ENCODE measurements at places on chromosomes 4 and X.

DNA sequence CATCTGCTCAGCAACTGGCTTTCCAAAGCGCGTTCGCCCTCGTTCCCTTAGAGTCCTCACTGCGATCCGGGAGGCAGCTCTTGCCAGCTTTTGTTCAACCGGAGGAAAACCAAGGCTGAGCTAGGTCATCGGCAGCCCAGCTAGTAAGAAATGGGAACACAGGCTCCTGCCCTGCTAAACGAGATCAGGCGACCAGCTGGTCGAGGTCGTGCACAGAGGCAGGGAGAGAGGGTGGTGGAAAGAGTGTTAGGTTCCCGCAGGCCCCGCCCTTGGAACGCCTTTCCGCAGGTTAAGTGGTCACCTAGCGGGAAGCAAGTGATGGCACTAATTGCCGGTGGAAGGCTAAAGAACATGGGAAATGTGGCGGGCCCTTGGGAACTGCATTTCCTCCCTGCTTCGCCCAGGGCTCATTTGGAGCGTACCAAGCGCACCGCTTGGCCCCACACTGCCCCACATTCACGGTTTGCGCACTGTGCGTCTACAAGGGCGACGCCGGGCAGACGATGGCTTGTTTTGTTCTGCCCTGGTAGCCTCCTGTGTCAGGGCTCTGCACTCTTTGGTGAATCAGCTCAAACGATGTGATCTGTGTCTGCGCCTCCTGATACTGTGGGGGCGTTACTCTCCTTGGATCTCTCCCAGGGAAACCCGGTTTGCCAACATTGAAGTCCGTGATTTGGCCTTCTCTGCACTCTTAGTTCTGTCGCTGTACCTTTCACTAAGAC, 7.2 kb upstream of the PRDM8 start:
- DNase-seq, result no peak

DNA sequence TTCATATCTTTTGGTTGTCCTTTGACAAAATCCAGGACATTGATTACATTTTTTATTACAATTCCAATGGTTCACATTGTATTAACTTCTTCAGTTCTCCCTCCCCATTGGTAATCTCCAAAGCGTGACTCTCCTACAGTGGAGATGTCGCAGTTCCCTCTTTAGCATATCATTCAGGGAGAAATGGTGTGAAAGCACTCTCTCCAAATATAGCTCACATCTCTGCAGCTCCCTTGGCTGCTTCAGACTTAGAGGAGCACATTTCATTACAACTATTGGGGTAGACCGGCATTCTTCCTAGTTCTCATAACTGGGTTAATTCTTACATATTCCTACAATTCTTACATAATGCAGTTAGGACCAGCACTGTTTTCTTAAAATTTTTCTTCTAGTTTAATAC, 25.3 kb downstream of the RNF150 start:
- DNase-seq, result no peak

GRCh38 chr4:60743654-60744053, 456.5 kb upstream of the ADGRL3 start:
- no peak for DNase-seq

DNA sequence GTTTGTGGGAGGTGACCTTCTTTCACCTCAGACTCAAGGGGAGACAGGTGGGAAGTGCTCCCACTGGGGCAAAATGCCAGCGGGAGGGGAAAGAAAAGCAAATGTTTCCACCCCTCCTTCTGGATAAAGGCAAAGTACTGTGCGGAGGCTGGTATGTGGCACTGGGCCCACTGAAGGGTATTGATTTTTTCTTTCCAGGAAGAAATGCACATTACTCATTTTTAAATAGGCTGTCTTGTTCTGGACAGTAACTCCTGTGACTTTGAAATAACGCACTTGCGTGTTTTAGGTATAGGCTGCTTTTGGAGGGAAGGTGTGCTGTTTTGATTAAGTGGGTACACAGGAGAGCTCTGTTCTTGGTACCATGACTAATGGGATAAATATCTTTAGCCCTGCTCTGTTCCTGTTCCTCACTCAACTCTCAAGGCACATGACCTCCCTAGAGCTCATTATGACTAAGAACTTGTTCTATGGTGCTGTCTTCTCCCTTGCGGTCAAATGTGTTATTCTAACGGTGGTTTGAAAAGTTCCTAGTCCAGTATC, 40.7 kb upstream of the MBTPS2 start:
- no peak for DNase-seq

- no peak for DNase-seq
These were observed 17.0 kb upstream of the LNX1 start for GRCh38 chr4:53608242-53608641.

- DNase-seq, result peak; percentile 64
These were observed 82.2 kb downstream of the MAML3 start for GRCh38 chr4:140071806-140072205.

- no peak for DNase-seq
These were observed 94.4 kb downstream of the ARHGAP10 start for GRCh38 chr4:147826288-147826646.

- DNase-seq, result no peak
These were observed 436.2 kb downstream of the TLL1 start for GRCh38 chr4:166309286-166309685.

DNA sequence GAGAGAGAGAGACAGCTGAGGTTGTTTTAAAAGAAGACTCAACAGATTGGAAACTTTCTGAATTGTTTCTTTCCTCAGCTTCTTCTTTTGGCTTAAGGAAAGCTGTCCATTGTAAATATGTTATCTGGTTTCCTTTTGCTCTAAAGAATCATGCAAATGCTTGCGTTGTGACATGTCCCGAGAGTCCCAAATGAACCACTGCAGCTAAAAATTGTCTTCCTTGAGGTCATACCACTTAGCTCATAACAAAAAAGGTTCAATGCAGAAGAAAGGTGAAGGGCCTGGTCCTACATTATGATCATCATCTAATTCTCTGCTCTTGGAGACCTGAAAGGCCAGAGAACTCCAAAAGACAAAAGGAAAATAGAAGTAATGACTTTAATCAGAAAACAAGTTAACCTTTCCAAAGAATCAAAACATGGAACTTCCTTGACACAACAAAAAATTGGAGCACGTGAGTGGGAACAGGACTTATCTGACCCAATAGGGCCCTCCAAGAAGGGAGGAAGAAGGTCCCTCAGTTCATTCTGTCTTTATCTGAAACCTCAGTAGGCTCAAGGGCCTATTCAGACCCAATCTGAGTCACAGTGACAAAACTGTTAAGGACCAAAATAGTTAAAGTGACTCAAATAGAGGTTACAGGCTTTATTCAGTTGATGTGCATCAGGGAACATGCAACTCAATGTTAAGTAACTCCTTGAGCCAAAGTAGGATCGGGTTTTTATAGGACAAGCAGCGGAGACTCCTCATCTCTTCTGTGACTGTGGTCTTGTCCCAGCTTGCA, 14.7 kb upstream of the VSIG1 start:
- no peak for DNase-seq

GRCh38 chr4:115219315-115219860, 106.0 kb upstream of the NDST4 start:
- no peak for DNase-seq

GRCh38 chrX:67568769-67569168, 24.9 kb downstream of the AR start:
- DNase-seq, result no peak

- DNase-seq, result no peak
These were observed 3.0 kb upstream of the ATP1B4 start for GRCh38 chrX:120358737-120359456.

DNA sequence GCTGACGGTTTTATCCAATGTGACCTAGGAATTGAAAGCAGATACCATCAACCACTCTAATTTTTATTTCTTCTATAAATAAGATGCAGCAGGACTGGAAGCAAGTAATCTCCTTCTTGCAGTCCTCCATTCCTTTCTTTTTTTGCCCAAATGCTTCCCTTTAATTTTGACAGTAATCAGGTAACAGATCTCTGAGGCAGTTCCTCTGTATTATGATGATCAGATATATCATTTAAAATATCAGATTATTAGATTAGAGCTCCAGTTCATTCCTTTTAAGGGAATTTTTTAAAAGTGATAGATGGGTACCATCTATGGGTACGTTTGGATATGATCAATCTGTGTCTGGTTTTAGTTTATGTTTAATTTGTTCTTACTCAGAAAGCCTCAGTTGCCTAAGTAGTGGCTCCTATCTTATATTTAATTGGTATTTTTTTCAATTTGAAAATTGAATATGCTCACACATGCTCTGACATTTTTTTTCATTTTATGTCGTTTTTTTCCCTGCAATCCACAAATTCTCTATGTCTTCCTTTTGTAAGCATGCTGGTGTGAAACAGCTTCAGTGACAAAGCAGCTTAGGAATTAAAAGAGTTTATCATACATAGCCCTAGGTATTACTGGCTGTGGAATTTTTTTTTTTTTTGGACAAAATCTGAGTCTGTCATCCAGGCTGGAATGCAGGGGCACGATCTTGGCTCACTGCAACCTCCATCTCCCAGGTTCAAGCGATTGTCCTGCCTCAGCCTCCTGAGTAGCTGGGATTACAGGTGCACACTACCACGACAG, 73.7 kb upstream of the ANK2 start:
- DNase-seq, result no peak

- DNase-seq, result no peak
These were observed 4.5 kb upstream of the PLCXD1 start for GRCh38 chrX:276581-277201.

GRCh38 chr4:86530183-86530582, 63.9 kb upstream of the PTPN13 start:
- no peak for DNase-seq

GRCh38 chrX:340121-340520, 21.5 kb upstream of the GTPBP6 start:
- DNase-seq, result no peak

GRCh38 chr4:102612210-102612609, 111.1 kb downstream of the NFKB1 start:
- DNase-seq, result no peak

GRCh38 chrX:75603833-75604232, 81.0 kb upstream of the ZDHHC15 start:
- DNase-seq, result peak; percentile 27

DNA sequence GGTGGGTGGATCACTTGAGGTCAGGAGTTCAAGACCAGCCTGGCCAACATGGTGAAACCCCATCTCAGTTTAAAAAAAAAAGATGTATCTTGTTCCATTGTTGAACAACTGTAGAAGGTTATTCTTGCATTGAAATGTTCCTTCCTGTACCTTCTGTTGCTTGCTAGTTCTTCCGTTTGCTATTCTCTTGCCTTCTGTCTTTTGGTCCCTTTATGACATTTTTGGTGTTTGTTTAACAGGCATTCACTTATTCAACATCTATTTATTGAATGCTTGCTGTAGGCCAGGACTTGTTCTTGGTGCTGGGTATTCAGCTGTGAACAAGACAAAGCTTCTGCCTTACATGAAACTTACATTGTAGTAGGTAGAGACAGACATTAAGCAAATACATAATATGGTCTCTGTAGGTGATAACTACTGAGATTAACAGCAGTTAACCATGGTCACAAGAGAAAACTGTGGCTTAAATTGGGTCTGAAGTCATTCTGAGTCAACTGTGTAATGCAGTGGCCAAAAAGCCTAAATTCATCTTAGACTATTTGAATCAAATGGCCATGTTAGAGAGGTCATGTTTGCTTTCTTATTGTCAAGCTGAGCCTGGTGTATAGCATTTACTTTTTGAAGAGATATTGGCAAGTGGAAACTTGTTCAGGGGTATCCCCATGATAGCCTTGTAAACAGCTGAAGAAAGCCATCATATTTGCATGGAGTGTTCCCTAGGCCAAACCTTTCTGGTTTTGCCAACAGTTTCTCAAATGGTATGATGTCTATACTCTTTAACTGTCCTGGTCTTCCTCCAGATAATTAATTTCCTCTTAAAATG, 35.6 kb downstream of the GAB1 start:
- DNase-seq, result no peak

Data from CD4-positive, alpha-beta T cell treated with Interleukin-12 subunit alpha and Interleukin-12 subunit beta, for 1 hour (primary cell).